ENCODE measurements at places on chromosomes 5 and 9.

DNA sequence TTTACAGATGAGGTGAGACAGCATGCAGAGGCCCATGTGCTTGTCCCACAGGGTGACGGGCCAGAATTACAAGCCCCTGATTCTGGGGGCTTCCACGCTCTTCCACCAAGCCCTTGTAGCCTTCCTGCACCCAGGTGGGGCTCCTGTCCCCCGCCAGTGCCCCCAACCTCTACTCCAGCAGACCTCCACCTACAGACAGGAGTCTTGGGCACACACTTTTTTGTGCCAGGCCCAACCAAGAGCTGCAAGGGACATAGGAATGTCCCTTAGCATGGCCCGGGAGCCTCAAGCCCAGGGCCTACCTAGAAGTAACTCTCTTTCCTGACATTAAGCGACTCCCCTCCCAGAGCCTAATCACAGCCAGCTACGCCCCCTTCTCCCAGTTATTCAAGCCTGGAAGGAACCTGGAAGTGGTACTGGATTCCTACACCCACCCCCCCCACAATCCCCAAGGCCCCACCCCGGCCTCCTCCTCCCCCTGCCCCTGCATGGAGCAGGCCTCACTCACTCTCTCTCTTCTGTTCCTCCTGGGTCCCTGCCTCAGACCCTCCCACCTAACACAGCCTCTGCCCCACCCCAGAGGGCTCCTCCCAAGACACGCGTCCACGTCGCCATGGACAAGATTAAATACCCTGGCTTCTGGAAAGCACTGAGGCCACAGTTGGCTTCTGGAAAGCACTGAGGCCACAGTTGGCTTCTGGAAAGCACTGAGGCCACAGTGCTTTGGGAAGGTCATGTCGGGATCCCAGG lies 30.5 kb downstream of the ADAMTS2 start:
- no peak for DNase-seq

DNA sequence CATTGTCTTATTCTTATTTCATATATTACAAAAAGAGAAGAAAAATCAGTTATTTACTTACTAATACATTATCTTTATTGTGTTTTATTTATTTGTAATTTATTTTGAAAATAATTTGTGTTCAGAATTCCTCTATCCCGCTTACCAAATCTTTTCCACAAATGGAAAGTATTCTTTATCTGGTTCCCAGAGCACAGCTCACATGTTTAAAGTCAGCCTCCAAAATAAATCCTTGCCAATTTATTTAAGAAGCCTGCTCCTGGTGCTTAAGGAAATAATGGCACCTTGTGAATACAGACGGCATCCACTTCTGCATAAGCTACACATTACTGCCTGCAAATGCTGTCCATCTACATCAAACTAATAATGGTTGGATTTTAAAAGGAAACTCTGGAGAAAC lies 435.4 kb downstream of the MTRR start:
- no peak for DNase-seq

DNA sequence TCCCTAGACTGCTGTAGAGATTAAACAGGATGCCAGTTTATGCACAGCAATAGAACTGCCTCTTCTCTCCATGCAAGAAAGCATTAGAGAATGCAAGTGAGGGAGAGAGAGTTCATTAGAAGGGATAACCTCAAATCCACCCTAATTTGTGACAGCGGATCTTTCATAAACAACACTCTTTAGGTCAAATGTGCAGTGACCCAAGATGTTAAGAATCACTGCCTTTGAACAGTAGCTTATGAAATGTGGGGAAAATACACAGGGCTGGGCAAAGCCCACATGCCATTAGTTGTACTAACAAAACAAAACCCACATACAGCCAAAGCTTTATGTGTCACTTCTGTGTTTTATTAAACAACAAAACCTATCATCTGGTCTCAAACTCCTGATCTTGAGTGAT lies 36.2 kb upstream of the POU4F3 start:
- no peak for DNase-seq

DNA sequence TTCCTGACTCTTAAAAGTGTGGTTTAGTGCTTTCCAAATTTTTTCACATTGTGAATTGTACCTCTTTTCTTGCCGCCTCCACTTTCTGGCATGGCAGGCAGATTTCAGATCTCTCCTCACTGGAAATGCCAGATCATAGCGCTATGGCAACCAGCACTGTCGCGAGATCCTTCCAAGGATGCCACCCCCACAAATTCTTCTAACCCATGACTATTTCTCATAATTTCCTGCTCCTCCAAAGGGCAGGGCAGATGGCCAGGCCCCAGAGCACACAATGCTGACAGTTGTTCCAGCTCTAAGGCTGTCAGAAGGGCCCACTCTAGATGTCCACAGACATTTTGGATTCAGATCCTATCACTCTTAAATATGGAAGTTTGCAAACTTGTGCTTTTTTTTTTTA lies 446.2 kb upstream of the RIOK2 start:
- DNase-seq = no peak

GRCh38 chr5:139668064-139668880 lies 20.1 kb downstream of the CXXC5 start:
- no peak for DNase-seq

GRCh38 chr9:136482046-136482792 lies 621 bp downstream of the SEC16A start:
- no peak for DNase-seq
